ENCODE measurements at places on chromosomes 12 and 14.
A peak's percentile ranks its signal among the peaks of the same experiment; 100 is the strongest.

DNA sequence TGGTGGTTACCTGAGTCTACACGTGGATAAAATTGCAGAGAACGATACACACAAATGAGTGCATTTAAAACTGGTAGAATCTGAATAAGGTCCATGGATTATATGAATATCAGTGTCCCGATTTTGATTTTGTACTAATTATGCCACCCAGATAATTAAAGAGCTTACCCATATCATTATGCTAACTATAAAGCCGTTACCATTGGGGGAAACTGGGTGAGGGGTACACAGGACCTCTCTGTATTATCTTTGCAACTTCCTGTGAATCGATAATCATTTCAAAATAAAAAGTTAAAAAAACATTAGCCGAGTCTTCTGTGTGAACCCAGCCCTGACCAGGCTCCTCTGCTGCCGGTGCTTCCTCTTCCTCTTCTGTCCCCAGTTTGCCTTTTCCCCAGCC is 107.1 kb downstream of the SMOC1 start:
- DNase-seq: no peak

GRCh38 chr12:113136128-113136989 is 798 bp upstream of the RASAL1 start:
- DNase-seq: peak; percentile 37

DNA sequence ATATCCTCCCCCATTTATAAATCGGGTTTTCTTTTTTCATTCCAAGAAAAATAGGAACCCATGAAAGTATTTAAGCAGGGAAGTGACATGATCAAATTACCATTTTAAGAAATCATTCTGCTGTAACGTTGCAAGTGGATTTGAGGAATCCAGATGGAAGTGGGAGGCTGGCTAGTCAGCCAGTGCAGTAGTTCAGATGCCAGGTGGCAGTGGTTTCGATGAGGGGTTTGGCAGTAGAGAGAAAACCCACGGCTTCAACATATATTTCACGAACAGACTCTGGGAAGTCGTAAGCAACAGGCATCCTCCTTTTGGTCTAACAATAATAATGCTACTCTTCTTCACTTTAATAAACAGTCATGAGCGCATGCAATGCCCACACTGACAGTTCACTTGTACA is 25.0 kb downstream of the PDZRN4 start:
- DNase-seq: no peak

DNA sequence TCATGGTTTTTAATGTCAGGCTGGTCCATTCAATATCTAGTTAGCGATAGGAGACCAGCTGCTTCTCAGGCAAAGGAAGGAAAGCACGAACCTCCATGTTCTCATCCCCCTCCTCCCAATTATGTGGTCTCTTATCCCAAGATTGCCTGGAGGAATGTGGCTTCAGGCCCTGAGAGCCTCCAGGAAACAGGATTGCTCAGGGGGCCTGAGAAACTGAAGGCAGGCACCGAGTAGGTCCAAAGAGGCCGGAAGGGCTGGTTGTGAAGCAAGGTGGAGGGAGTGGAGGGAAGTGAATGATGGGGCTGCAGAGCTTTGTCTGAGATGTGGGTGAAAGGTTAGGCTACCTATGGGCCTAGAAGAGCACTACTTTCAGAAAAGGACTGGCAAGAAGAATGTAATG is 188.2 kb upstream of the DDHD1 start:
- DNase-seq: no peak

- no peak for DNase-seq
Observed at GRCh38 chr12:57096099-57096572, 7.2 kb downstream of the NAB2 start.

DNA sequence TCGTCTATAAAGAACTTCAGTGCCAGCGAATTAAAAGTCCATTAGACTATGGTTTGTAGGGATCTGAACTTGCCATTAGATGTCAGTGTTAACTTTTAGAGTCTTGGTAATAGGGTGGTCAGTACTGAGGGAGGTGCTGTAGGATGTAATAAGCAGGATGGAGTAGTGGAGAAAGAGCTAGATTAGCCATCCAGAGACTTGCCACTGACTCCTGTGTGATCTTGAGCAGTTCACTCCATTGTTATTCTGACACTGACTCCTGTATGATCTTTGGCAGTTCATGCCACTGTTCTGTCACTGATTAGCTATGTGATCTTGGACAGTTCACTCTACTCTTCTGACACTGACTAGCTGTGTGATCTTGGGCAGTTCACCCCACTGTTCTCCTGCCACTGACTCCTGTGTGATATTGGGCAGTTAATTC is 133.6 kb downstream of the TTLL5 start:
- no peak for DNase-seq
